ENCODE measurements at places on chromosomes 4 and X. TPM values are rescaled to one million over a fixed set of nuclear protein-coding genes. Genes with fewer than 3 reads are reported as not detected.

MYOZ2 gene
- 0.23 TPM for total RNA-seq

GNRHR gene
- not detected for total RNA-seq

TMEM31 gene
- total RNA-seq: not detected

IL2 gene
- total RNA-seq: not detected

TMPRSS11E gene
- not detected for total RNA-seq

TCP11X2 gene
- total RNA-seq: not detected

TBC1D8B gene
- 8.4 TPM for total RNA-seq

COX7B2 gene
- total RNA-seq: not detected

DNAAF6 gene
- not detected for total RNA-seq

LNX1 gene
- total RNA-seq: 6.0 TPM

TRIM60 gene
- total RNA-seq: not detected

PASD1 gene
- total RNA-seq: not detected

ASB9 gene
- 4.4 TPM for total RNA-seq

HTN1 gene
- not detected for total RNA-seq

CXCL11 gene
- total RNA-seq: not detected
